EL (cell line): ENCODE measurements at places on chromosomes 3 and 15.

DNA sequence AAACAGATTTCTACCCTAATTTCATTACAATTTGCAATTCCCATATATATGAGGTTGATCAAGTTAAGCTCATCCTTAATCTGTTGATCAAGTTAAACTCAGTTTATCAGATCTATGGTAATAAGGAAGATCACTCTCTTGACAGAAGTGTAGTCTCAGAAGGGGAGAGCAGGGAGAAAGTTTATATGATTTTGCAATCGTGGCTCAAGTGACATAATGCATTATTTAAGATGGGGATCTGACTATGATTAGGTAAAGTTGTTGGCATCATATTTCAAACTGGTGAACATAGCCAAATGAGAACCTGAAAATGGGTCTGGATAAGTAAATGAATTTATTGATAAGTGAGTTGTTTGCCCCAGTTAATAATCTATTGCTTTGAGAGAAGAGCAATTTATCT is 995.3 kb downstream of the OTOL1 start:
- DNase-seq, result peak; percentile 43

GRCh38 chr15:40053079-40053830 is 14.3 kb upstream of the SRP14 start:
- no peak for DNase-seq

DNA sequence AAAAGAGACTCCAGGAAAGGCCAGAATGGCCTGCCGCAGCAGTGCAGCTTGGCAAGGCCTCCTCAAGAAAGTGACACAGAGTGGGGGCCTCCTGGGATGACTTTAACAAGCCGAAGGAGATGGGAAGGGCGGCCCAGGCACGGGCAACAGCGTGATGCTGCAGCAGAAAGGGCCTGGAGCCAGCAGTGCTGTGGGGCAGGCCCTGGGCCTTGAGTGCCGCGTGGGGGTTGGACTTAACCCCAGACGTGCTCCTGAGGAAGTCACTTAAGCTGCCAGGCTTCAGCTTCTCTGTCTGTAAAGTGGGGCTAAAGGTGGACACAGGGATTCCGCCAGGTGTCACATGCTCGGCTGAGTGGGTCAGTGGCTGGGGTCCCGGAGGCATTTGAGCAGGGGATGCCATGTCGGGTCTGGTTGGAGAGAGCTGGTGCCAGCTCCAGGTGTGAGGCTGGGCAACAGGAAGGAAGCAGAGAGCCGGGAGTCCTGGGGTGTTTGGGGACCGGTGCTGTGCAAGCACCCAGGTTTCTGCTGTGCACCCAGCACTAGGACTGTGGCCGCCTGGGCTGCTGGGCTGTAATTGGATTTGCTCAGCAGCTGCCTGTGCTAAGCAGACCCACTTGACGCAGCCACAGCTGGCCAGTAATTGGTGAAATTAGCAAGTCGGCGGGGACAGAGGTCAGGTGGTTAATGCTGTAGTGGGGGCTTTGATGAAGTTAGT is 7.8 kb downstream of the DNAJB8 start:
- no peak for DNase-seq

- DNase-seq, result no peak
Observed at GRCh38 chr3:64235605-64236004, 10.3 kb upstream of the PRICKLE2 start.

GRCh38 chr3:186110975-186111974 is 2.4 kb upstream of the ETV5 start:
- no peak for DNase-seq

DNA sequence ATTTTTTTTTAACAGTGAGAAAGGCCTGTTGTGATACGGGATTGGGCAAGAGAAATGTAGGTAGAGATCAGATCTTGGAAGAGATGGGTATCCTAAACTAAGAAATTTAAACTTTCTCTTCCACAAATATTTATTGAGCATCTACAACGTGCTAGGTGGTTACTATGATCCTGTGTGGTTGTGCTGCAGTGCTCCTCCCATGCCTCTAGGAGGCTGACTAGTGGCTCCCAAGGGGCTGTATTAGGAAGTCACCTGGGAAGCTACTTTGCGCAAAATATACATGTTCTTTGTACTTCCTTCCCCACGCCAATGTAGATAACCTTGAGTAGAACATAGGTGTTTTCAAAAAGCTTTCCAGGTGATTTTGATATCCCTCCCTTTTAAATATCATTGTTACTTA is 27.2 kb downstream of the USP3 start:
- DNase-seq, result no peak

DNA sequence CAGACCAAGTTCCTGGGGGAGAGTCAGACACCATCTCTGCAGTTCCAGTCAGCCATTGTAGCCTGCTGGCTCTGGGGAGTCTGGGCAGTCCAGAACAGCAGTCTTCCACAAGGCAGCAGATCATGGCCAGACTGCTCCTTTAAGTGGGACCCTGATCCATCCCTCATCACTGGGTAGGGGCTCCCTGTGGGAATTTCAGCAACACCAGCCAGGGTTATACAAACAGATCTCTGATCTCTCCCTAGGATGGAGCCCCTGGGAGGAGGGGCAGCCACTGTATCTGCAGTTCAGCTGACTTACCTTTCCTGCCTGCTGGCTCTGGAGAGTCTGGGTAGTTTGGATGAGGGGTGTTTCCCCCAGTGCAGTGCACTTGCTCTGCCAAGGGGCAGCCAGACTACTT is 42.1 kb upstream of the UNC13C start:
- no peak for DNase-seq

DNA sequence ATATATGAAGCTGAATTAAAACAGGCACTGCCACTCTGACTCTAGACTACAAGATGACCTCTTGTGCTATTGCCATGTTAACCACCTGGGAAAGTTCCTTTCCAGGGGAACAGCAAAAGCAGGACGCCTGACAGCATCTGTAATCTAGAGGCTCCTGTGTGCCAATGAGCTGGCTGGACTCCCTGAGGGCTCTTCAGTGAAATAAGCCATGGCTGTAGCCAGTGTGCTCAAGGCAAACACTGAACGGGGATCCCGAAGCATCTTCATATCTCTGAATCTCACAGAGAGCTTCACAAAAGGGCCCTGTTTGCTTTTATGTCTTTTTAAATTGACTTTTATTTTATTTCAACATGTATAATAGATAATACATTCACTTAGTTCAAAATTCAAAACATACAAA is 57.2 kb downstream of the BFSP2 start:
- no peak for DNase-seq

- peak; percentile 4 for DNase-seq
Observed at GRCh38 chr3:157999246-157999645, 107.0 kb downstream of the SHOX2 start.
